Right cardiac atrium (tissue), 5 donors: ENCODE measurements at places on chromosomes 3 and 15. TPM values are rescaled to one million over a fixed set of nuclear protein-coding genes. Genes with fewer than 3 reads are reported as not detected.

The RBP2 gene
- not detected for polyA plus RNA-seq

The RTP1 gene
- not detected for polyA plus RNA-seq

The CCDC13 gene
- 0.84 TPM for polyA plus RNA-seq

The RYR3 gene
- 0.07 TPM for polyA plus RNA-seq

The CRYGS gene
- polyA plus RNA-seq, result 1.3 TPM

The GTF2E1 gene
- polyA plus RNA-seq, result 4.9 TPM

The TGM4 gene
- not detected for polyA plus RNA-seq

The CADM2 gene
- polyA plus RNA-seq, result 4.3 TPM

GRCh38 chr15:101718896-101719295 lies 5.4 kb downstream of the TARS3 start:
- DNase-seq, result no peak

- DNase-seq, result no peak
These were observed 8.5 kb upstream of the DAG1 start for GRCh38 chr3:49461443-49462171.

GRCh38 chr3:178680489-178680888 lies 144.3 kb downstream of the KCNMB2 start:
- no peak for DNase-seq

GRCh38 chr3:135213213-135213612 lies 418.2 kb downstream of the EPHB1 start:
- no peak for DNase-seq

DNA sequence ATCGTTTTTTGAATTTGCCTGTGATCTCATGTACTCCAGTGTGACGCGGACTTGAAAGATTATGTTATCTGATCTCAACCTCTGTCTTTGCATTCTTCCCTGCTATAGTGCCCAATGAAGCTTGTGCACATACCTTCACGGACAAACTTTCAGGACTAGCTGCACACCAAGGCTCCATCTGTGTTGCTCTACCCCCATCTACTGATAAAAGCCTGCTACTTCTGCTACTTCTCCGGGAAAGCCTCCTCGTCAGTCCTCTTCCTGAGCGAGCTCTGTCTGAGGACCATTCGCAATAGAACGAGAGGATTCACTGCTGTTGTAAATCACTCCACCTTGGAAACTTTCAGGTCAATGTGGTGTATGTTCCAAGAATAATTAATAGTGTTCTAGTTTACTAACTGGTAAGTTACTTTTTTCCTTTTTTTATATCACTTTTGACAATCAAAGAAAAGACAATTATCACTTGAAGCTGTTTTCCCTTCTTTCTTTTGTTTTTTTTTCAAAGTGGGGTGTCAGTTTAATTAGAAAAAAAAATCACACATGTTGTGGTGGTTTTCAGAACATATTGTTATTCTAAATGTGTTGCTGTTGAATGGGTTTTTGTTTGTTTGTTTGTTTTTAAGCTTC lies 217.6 kb downstream of the ARRDC4 start:
- DNase-seq, result no peak
